Umbilical cord (tissue), 2 donors: ENCODE measurements at places on chromosomes 1 and 21. TPM values are rescaled to one million over a fixed set of nuclear protein-coding genes. Genes with fewer than 3 reads are reported as not detected.

DNA sequence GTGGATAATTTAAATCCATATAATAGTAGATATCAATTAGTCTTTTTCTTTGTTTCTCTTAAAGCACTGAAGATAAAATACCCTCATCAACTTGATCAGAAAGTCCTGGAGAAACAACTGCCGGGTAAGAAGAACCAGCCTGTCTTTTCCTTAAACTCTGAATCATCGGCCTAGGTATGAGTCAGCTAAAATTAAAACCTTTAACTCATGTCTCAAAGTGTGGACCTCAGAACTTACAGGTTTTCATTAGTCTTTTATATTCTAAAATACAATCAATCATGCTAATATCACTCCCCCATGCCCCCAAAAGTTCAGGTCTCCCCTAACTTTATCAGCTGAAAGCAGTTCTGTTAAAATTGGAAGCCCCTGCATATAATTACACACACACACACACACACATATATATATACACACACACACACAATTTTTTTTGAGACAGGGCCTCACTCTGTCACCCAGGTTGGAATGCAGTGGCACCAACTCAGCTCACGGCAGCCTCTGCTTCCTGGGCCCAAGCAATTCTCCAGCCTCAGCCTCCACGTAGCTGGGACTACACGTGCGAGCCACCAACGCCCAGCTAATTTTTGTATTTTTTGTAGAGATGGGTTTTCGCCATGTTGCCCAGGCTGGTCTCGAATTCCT lies 61.3 kb downstream of the B3GALNT2 start:
- no peak for DNase-seq

- DNase-seq = no peak
Observed at GRCh38 chr21:32869459-32869858, 97.9 kb upstream of the PAXBP1 start.

GRCh38 chr1:41455479-41456332 lies 28.8 kb downstream of the EDN2 start:
- DNase-seq = peak; percentile 74

GRCh38 chr1:247322849-247323586 lies 8.6 kb downstream of the ZNF496 start:
- DNase-seq = no peak

GRCh38 chr1:82464362-82465001 lies 663.7 kb downstream of the ADGRL2 start:
- peak; percentile 49 for DNase-seq

GRCh38 chr1:179583771-179584320 lies 7.8 kb upstream of the TDRD5 start:
- DNase-seq = no peak

- DNase-seq = peak; percentile 68
Observed at GRCh38 chr1:40848530-40849189, 13.5 kb downstream of the CITED4 start.

DNA sequence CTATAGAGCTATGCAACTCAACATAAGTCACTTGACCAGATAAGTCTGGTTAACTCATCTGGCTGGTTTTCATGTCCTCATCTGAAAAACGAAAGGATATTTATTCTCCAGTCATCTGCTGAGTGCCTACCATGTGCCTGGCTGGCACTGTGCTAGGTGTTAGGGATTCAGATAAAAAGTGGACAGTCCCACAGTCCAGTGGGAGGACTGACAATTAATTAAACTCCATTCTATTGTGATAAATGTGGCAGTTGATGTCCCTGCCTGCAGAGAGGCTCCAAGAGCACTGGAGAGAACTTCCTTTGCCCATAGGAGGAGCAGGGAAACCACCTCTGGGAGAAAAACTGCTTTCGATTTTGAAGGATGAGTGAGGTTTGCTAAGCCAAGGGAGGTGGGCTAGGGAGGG lies 5.4 kb downstream of the NUAK2 start:
- no peak for DNase-seq

DNA sequence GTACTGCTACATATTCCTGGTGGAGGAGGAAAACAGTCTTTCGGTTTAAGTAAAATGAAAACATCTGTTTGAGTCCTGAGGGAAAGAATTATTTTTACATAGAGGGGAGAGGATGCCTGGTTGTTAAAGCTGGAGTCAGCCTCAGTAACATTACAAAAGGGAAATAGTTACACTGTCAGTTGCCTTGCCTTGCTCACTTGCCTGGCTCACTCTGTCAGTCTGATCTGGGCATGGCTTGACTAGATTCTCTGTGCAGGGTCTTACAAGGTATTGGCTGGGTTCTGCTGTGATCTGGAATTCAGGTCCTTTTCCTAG lies 8.4 kb upstream of the UBE2U start:
- DNase-seq = peak; percentile 36

DNA sequence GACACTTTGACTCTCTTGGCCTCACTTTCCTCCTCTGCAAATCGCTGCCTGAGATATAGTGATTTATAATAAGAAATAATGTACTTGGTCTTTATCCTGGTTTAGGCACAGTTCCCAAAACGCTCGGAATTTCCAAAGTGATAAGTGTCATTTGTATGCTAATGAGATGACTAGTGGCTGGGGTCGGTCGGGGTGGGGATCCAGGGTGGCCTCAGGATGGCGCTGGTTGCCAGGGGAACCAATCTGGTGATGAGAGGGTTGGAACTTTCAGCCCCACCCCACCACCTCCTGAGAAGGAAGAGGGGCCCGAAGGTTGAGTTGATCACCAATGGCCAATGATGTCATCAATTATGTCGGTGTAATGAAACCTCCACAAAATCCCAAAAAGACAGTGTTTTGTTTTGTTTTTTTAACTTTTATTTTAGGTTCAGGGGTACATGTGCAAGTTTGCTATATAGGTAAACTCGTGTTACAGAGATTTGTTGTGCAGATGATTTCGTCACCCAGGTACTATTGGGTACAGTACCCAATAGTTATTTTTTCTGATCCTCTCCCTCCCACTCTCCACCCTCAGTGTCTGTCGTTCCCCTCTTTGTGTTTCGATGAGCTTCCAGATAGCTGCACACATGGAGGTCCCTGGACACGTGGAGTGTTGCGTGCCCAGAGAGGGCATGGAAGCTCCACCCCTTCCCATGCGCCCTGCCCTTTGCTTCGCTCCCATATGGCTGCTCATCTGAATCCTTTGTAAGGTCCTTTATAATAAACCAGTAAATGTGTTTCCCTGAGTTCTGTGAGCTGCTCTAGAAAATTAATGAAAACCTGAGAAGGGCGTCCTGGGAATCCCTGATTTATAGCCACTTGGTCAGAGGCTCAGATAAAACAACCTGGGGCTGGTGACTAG lies 97.2 kb downstream of the KCNN3 start:
- no peak for DNase-seq

- DNase-seq = no peak
Observed at GRCh38 chr1:7677815-7678214, 93.3 kb upstream of the VAMP3 start.

DNA sequence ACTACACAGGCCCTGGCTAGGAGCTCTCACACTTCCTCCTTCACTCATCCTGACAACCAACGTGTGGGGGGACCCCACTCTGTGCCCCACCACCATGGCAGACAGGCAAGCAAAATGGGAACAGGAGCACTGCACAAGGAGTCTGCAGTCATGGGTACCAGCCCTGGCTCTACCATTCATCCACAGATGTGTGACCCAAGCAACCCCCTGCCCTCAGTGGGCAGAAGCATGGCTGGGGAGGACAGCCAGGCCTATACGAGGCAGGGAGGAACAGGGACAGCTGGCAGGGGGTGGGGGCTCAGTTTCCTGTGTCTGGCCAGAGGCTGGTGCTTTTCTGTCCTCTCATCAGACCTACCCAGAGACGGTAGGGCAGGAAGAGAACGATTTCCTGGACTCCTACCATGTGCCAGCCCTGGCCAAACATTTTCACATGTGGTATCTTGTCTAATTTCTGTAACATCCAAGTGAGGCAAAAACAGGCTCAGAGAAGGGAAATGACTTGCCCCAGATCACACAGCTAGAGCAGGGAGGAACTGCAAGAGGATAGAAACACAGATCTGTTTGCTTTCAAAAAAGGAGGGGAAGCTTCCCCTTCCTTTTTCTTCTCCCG lies 178.0 kb downstream of the HIVEP3 start:
- DNase-seq = no peak

- no peak for DNase-seq
Observed at GRCh38 chr1:71828431-71829012, 453.8 kb downstream of the NEGR1 start.

DNA sequence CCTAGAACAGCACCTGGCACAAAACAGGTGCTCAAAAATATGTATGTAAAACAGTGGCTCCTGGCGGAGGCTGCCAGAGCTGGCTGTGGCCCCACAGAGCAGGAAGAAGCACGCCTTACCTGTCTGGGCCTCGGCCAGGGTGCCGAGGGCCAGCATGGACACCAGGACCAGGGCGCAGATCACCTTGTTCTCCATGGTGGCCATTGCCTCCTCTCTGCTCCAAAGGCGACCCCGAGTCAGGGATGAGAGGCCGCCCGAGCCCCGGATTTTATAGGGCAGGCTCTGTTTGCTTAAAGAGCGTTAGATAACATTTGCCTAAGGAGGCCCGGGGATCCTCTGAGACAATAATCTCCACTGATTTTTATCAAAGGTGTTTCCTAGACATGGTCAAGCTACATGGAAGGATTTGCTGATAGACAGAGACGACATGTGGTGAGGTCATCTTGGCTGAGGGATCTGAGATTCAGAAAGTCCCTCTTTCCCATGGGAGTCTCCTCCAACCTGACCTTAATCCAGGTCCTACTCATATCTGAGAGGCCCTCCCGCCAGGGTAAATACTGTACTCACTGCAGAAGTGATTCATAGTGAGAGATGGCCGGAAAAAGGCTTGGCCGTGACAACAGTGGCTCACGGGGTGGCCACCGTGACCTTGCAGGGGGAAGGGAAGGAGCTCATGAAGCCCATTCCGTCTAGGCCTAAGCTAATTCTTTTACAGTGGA lies at the start of gene TFF1:
TSS of gene TFF1 (minus strand) at position 244 of the 719 bp plus-strand sequence. CDS start at position 204, 40 bp downstream.
- peak; percentile 2 for DNase-seq

Gene SYT6
- total RNA-seq = 0.96 TPM

Gene TGFB2
- 38.8 TPM for total RNA-seq
